ENCODE measurements at places on chromosomes 7 and 10.

- no peak for DNase-seq
Measured at GRCh38 chr10:62919776-62920175, 103.6 kb upstream of the EGR2 start.

DNA sequence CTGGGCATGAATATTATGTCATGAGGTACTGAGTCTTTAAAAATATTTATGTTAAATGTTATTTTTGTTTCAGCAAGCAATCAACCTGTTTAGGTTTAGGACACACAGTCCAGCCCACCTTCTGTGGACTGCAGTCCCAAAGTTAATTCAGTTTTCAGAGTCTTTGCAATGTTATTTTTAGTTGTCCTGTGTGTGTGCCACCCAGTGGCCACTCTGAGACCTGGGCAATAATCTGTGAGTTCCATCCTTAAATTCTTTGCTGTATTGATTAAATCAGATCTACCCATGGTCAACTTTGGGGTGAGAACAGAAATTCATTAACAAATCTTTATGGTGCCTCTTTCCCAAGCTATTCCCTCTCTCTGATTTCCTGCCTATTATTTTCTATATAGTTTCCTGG lies 415.1 kb downstream of the CCSER2 start:
- DNase-seq = no peak

- no peak for DNase-seq
Measured at GRCh38 chr7:119761776-119762175, 511.2 kb upstream of the KCND2 start.

GRCh38 chr7:15674586-15674985 lies 11.9 kb downstream of the MEOX2 start:
- DNase-seq = no peak

GRCh38 chr7:17159500-17160037 lies 138.9 kb upstream of the AHR start:
- DNase-seq = no peak
